Foreskin keratinocyte (primary cell): ENCODE measurements at places on chromosomes 1 and 21. TPM values are rescaled to one million over a fixed set of nuclear protein-coding genes. Genes with fewer than 3 reads are reported as not detected.

- peak; percentile 32 for DNase-seq
Observed at GRCh38 chr21:26732432-26733221, 112.6 kb downstream of the ADAMTS1 start.

- no peak for DNase-seq
Observed at GRCh38 chr1:40844887-40845878, 17.0 kb downstream of the CITED4 start.

GRCh38 chr1:24966121-24966723 is 36.1 kb upstream of the RUNX3 start:
- no peak for DNase-seq

DNA sequence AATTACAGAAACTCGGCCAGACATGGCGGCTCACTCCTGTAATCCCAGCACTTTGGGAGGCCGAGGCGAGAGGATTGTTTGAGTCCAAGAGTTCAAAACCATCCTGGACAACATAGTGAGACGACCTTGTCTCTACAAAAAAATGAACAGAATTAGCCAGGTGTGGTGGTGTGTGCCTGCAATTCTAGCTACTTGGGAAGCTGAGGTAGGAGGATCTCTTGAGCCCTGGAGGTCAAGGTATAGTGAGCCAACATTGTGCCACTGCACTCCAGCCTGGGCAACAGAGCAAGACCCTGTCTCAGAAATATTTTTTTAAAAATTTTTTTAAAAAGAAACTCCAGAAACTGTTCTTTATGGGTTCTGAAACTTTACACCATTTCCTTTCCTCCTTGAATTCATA is 38.4 kb upstream of the IFNGR2 start:
- DNase-seq = no peak

DNA sequence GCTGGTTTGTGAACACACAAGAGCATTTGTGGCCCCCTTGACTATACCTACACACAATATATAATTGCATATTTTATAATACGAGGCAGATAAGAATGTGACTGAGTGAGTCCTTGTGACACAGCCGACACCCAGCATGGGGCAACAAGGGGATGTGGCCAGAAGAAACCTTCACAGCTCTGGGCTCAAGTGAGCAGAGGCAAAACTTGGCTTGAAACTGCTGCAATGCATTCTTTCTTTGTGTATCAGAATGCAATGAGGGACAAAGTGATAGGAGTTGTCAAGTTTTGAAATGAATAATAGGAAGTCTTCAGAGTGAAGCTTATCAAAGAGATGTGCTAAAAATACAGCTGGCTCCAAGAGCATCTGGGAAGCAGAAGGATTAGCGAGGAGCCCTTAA is 124.0 kb upstream of the C8B start:
- no peak for DNase-seq

DNA sequence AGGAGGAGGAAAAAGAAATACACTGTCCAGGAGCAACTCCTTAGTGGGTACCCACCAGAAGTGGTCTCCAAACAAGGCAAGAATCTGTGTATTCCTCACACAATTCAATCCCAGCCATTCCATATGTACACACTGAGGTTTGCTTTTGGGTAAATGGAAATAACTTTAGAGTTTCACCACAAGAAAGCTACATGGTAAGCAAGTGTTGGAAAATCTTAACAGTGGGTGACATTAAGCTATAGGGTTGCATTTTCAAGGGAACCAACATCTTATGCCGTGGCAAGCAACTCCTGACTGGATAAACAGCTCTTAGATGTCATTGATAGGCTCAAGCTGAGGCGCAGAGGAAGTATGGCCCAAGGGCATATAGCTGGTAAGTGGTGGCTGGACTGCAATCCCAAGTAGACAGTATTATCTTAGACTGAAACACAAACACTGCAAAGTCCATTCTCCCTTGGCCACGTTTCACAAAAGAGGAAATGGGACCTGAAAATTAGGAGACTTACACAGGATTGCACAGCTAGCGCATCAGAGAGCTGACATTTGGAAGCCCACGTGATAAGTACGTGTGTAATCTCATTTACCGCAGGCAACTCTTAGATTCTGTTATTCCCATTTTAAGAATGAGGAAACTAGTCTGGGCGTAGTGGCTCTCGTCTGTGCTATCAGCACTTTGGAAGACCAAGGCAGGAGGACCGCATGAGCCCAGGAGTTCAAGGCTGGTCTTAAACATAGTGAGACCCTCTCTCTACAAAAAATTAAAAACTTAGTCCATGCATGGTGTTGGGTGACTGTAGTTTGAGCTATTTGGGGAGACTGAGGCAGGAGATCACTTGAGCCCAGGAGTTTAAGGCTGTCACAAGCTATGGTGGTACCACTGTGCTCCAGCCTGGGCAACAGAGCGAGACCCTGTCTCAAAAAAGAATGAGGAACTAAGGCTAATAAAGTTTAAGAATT is 4.0 kb upstream of the BRWD1 start:
- peak; percentile 32 for DNase-seq

GRCh38 chr21:42991992-42992740 is 17.8 kb downstream of the PKNOX1 start:
- peak; percentile 50 for DNase-seq

DNA sequence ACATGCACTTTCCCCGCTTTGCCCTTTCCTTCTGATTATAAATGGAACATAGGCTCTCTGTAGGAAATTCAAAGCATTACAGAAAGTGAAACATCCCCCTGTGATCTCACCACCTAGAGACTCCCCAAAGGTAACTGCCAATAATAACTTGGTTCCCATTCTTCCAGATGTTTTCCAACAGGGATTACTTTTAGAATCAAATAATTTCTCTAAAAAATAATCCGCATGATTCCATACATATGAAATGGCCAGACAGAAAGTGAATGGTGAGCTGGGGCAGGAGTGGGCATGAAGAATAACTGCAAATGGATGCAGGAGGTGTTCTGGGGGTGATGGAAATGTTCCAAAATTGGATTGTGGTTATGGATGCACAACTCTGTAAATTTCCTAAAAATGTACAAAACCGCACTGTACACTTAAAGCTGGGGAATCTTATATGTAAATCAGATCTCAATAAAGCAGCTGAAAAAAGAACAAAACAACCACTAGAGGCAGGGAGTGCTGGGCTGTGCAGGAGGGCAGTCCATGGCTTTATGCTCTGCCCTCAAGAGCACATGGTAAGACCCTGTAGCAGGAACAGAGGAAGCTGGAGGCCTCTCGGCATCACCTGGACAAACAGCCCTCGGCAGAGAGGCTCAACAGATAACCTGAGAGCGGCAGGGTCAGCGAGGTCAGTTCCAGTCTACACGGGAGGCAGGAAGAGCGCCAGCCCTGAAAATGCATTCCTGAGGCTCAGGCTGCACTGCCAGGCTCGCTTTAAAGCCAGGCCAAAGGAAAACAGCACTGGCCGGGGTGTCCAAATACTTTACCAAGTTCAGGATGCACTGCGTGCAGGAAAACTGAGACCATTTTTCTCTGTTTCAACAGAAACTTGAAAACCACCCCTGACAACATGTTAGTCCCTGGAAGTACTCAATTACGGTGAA is 39.7 kb downstream of the CAPZB start:
- no peak for DNase-seq

Gene MT1HL1
- total RNA-seq = not detected in 2 replicates

Gene AXDND1
- total RNA-seq = 0.21 and 0.31 TPM in 2 replicates

Gene LCE3D
- 6.9 and 8.8 TPM in 2 replicates for total RNA-seq
